H4 (cell line): ENCODE measurements at places on chromosomes 2 and 18.

DNA sequence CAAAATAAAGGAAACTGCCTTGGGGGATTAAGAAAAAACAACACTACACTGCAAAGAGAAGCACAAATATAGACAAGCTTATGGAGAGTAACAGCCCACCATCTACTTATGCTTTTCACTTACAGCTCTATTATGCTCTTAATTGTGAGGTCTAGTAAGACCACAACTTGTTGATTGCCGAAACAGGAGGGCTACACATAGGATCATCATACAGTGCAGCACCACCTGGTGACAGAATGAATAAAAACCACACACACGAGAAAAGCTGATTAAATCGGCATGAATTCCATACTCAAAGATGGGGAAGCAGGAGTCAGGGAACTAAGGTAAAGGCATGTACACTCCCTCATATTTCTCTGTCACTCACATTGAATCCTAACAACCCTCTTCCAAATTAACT is 259.2 kb downstream of the IKZF2 start:
- peak; percentile 44 for DNase-seq

DNA sequence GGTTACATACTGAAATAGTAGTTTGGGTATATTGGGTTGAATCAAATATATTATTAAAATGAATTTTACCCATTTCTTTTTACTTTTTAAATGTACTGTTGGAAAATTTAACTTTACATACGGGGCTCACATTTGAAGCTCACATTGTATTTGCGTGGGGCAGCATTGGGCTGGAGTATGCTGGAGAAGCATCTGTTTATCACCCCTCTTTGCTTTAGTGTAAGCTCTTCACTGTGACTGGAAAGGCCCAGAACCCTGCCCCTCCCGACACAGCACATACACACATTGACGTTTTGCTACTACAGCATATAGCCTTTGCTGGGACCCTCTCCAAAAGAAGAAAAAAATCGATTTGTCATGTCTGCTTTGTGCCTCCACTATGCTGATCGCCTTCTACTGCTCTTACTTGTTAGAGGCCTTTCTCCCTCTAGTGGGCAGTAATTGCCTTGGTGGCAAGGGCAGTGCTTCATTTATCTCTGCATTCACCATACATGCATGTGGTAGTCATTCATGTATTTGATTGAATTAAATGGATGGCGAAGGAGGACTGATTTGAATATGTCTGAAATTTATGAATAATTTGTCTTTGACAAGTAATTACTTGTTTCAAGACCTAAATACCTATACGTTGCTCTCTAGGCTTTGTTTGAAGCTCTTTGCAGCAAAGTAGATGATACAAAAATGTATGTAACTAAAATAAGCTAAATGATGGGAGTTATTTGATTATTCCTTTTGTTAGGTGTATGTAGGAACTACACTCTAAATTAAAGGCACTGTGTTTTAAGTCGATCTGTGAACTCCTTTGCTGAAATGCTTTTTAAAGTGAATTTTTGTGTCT is 37.4 kb downstream of the VAPA start:
- DNase-seq, result peak; percentile 61

- DNase-seq, result no peak
These were observed 148.5 kb downstream of the FMNL2 start for GRCh38 chr2:152483276-152484063.

- no peak for DNase-seq
These were observed 187.4 kb downstream of the LPIN1 start for GRCh38 chr2:11933854-11934253.

- DNase-seq, result peak; percentile 36
These were observed 7.8 kb upstream of the GIGYF2 start for GRCh38 chr2:232689152-232689910.
